ENCODE measurements at places on chromosomes 1 and 21.

DNA sequence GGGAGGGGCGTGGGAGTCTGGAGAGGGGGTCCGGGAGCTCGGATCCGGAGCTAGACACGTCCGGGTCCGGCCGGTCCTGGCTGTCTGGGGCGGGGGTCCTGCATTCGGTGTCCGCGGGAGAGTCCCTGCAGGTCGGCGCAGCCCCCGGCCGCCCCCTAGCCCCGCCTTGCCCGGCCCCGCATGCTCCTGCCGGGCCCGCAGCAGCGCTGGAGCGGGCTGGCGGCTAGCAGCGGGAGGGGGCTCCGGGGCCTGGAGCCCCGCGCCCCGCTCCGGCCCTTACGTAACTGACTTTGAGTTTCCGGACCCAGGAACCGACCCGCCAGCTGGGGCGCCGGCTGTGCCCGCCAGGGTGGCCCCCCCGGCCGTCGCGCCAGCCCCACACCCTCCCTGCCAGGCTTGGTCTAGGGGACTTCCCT is 26.9 kb upstream of the EPB41 start:
- no peak for DNase-seq

DNA sequence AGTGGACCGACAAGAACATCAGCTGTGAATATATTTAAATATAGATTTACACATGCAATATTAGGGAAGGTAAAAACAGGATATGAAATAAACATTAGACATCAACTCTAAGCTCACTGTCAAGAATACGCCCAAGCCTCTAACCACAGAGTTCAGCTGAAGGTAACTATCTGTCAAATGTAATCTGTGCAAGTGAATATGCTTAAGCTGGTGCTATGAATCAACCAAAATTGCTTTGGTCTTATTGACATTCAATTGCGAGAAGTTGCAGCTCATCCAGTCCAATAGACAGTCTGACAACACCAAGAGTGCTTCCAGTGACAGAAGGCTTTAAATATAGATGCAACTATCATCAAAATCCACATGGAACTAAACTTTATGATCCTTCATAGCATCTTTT is 32.3 kb downstream of the USH2A start:
- DNase-seq = no peak

DNA sequence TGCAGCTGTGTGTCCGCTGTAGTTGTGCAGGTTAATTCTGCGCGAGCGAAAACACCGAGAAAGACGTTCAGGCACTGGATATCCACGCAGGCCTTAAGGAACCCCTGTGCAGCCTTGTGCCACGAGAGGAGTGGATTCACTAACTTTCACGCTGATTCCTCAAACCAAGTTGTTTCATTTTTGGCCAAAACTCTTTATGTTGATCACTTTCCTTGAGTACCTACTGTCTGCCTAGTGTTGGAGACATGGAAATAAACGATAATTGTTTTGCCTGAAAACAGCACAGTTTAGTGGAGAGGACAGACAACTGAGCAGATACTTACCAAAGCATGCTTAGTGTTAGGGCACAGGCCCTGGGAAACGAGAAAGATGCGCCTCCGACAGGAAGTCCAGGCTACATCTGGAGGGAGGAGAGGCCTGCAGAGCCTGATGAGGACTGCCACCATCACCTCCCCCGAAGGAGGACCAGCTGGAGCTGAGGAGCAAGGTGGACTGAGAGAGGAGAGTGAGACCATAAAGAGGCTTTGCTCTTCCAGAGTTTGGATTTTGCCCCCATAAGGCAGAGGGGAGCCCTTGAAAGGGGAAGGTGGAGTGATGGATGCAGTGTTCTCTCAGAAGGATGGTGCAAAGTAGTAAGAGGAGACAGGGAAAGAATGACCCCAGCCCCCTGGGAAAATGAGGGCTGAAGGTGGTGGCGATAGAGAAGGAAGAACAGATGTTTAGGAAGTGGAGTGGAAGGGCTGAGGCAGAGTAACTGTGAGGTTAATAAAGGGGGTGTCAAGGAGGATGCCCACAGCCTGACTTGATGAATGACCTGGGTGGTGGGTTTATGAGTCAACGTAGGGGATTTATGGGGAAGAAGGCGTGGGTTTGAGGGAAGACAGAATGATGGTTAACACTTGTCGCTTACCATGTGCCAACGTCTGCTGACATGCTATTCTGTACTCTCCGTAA is 956 bp upstream of the SCAF4 start:
- no peak for DNase-seq

DNA sequence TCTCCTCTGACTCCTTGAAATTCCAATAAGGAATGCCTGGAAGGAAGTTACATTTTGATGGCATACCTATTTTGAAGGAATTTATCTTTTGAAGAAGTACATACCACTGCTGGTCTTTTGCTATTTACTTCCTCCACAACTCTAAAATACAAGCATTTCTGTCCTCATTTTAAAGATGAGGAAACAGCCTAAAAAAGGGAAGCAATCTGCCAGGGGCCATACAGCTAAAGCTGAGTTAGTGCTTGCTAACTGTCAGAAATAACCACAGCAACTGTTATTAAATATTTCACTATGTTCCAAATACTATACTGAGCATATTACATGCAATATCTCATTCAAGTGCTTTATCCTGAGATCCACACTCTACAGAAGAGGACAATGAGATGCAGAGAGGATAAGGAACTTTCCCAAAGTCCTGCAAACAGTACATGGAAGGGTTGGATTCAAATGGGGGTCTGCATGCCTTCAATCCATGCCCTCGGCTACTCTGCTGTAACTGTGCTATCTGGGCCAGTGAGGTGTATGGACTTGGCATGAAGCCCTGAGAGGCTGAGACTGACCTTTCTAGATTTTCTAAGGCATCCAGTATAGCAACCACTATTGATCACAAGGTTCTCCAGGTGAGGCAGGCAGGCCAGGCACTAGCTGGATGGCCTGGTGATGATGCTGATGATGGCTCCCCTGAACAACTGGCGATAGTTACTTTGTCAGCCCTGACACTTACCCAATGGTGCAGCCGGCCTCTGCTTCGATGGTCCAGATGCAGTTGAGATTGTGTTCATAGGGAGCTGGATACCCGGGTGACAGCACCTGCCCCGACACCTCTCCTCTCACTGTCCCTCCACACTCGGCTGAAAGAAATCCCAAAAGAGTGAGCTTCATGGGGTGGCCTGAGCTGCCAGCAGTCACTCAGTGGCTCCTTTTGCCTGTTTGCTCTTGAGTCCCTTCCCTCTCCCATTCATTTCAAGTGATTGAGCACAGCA is 171.4 kb upstream of the HMGB4 start:
- no peak for DNase-seq

DNA sequence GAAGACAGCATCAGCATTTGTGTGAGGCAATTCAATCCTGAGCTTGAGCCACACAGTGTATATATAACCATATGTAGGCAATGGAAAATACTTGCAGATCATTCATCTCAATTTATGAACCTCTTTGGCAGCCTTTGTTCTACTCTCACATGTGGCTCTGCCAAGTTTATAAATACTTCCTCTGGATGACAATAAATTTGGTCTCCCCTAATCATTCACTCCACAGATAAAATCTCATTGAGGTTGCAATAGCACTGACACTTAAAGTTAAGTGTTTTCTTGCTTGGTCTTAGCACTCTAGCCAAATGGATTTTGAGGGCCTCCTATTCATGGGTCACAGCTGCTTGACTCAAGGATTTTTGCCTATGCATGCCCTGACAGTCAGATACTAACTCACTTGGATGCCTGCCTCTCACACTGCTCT is 136.6 kb upstream of the VANGL1 start:
- no peak for DNase-seq

DNA sequence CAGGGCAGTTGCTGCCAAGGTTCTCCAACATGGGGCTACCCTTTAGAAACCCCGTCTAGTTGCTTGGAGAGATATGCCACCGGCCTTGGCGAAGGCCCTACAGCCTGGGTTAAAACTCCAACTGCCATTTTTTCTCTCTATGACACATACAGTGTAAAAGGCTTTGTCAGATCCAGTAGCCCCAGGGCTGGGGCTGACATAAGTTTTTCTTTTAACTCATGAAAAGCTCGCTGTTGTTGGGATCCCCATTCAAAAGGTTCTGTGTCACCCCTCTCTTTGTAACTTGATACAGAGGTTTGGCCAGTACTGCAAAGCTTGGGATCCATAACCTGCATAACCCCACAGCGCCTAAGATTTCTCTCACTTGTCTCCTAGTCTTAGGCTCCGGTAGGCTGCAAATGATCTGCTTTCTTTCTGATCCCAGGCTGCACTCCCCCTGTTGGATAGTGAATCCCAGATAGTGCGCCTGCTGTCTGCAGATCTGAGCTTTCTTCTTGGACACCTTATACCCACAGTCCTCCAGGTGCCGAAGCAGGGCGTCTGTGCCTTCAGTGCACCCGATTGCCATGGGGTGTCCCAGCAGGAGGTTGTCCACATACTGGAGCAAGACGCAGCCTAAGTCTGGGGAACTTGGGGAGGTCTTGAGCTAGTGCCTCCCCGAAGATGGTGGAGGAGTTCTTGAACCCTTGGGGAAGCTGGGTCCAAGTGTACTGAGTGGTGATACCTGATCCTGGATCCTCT is 406.2 kb downstream of the TGFB2 start:
- DNase-seq = no peak
